Bone marrow (tissue), 2 donors: ENCODE measurements at places on chromosomes 16 and 17.

DNA sequence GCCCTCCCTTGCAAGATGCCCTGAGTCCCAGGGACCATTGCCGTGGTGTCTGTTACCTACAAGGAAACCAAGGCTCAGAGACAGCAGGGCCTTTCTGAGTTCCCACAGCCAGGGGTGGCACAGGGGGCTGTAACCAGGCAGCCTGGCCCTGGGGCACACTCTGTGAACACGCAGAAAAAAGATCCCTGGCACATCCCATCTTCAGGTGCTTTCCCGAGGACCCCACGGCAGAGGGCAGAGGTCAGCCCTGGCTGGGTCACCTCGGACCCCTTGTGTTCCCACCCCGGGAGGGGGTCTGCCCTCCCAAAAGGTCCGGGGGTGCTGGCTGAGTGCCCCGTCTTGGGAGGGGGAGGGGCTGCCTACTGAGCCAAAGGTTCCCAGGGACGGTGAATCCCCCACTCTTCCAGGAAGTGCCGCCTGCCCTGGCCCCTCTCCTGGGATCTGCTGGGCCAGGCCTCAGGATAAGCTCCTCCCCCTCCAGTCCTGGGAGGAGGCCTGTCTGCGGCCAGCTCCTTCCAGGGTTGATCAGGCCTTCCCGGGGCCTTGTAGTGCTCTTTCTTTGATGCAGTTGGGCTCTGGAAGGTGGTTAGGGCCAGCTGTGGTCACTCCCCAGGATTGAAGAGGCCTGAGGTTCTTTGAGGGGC, 8.1 kb downstream of the GLIS2 start:
- DNase-seq: no peak

GRCh38 chr16:4570688-4571321, 14.7 kb downstream of the C16orf96 start:
- no peak for DNase-seq

DNA sequence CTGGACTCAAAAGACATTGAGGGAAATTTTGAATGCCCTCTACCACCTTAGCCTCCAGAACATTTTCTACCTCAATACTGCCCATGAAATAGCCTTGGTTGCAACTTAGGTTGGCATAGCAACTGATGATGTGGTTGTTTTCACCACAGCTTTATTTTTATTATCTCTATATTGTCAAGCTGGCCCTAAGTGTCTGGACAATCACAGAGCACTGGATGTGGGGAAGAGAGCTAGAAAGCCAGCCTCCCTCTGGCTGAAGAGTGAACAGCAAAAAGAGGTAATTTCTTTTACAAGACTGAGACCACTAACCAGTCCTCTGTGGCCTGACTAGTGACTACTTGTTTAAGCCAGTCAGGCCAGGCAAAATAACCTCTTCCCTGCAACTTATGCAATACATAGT, 159.6 kb downstream of the HS3ST2 start:
- no peak for DNase-seq

GRCh38 chr16:48442379-48442778, 57.2 kb upstream of the SIAH1 start:
- DNase-seq: no peak

- DNase-seq: no peak
Observed at GRCh38 chr16:17018585-17018939, 452.2 kb downstream of the XYLT1 start.

DNA sequence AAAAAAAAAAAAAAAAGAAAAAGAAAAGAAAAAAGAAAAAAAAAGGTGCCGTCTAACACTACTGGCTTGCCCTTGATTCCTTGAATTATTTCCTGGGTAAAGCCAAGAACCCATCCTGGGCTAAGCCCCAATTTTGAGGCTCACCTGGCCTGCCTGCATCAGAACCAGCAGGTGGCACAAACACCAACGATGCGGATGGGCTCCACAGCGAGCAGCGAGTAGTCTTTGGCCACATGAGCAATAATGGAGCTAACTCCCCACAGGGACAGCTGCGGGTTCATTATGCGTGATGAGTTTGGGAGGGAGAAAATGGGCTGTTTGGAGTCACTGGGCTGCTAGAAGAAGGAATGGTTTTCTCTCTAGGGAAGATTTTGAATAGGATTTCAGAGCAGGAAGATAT, 91.1 kb downstream of the ASIC2 start:
- no peak for DNase-seq

DNA sequence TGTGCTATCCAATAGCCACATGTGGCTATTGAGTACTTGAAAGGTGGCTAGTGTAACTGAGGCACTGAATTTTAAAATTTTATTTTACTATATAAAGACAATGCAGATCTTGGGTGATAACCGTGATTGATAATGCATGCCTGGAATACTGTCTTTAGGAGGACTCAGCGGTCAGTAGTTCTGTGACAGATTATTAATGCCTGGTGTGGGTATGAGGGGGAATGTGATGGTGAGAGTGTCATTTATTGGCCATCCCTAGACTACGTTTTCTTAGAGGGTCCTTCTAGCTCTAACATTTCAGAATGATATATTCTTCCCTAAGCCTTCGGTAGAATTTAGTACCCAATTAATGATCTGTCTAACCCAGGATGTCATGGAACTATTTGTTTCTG, 157.6 kb downstream of the CPPED1 start:
- DNase-seq: no peak
